ENCODE measurements at places on chromosomes 2 and 18.

- DNase-seq = no peak
These were observed 57.5 kb downstream of the HS1BP3 start for GRCh38 chr2:20593072-20594034.

GRCh38 chr2:173134703-173135102 is 59.1 kb downstream of the MAP3K20 start:
- DNase-seq = no peak

DNA sequence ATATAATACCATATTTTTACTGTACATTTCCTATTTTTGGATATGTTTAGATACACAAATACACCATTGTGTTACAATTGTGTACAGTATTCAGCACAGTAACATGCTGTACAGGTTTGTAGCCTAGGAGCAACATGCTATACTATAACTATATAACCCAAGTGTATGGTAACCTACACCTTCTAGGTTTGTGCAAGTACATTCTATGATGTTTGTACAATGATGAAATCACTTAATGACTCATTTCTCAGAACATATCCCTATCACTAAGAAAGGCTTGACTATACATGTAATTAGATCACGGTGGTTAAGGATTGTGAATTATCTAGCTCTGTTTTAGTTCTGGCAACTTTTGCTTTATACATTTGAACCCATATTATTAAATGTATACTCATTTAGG is 31.3 kb downstream of the NPHP1 start:
- no peak for DNase-seq

GRCh38 chr2:176445956-176446355 is 176.7 kb downstream of the MTX2 start:
- no peak for DNase-seq

DNA sequence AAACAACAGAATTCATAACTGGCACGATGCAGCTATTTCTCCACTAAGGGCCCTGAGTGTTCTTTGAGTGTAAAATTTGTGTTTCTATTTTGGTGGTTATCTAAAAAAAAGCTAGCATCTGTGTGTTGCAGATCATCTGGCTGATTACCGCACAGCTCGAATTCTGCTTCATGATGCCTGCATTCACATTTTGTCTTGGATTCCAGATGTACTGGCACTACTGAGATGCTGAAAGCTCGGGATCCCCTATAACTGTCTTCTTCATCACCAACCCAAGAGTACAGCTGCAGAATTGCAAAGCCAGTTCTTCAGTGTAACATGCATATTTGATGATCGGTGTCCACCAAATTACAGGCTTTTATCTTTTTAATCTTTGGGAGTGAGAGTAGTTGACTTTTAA is 51.6 kb upstream of the ZNF532 start:
- no peak for DNase-seq

- no peak for DNase-seq
These were observed 1.6 kb upstream of the NAGK start for GRCh38 chr2:71066856-71067255.
